ENCODE measurements at places on chromosomes 1 and 21.

- no peak overlapping the region for H3K4me3 ChIP-seq
- peaks cover 96% of the 10 kb centered on the region for H3K27me3 ChIP-seq
- peaks cover 7% of the 10 kb centered on the region for H3K4me1 ChIP-seq
- H3K36me3 ChIP-seq: no peaks in the 10 kb centered on the region
- ATAC-seq: no peak
- H3K27ac ChIP-seq: no peak overlapping the region
Observed at GRCh38 chr1:2459757-2460156, 16.3 kb upstream of the PLCH2 start.

DNA sequence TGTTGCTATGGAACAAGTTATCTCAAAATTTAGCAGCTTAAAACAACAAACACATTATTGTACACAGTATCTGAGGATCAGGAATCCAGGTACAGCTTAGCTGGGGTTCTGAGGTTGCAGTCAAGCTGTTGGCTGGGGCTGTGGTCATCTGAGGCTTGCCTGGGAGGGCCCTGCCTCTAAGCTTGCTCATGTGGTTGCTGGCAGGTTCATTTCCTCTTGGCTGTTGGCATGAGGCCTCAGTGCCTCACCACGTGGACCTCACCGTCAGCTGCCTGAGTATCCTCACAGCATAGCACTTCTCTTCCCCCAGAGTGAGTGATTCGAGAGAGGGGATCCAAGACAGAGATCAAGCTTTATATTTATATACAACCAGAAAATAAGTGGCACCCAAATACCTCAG is 18.6 kb downstream of the NTPCR start:
- H3K27ac ChIP-seq: no peak overlapping the region
- H3K27me3 ChIP-seq: no peaks in the 10 kb centered on the region
- H3K4me1 ChIP-seq: peaks cover 14% of the 10 kb centered on the region
- ATAC-seq: peak; percentile 51
- no peak overlapping the region for H3K4me3 ChIP-seq
- peaks cover 3% of the 10 kb centered on the region for H3K36me3 ChIP-seq

DNA sequence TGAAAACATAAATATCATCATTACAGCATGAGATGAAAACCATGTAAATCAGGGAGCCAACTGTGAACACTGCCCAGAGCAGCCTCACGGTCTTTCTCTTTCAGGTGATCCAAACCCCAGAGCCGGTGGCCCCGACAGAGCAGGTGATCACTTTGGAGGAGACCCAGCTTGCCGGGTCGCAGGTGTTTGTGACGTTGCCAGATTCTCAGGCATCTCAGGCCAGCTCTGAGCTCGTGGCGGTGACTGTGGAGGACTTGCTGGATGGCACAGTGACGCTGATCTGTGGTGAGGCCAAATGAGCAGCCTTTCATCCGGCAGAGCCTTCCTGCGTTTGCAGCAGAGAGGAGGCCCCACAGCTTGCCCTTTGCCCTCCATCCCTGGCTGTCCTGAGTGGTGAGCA is 37.2 kb upstream of the EPHA8 start:
- ATAC-seq: no peak
- no peak overlapping the region for H3K27ac ChIP-seq
- no peaks in the 10 kb centered on the region for H3K27me3 ChIP-seq
- H3K36me3 ChIP-seq: peaks cover 65% of the 10 kb centered on the region
- no peak overlapping the region for H3K4me3 ChIP-seq
- peaks cover 5% of the 10 kb centered on the region for H3K4me1 ChIP-seq

DNA sequence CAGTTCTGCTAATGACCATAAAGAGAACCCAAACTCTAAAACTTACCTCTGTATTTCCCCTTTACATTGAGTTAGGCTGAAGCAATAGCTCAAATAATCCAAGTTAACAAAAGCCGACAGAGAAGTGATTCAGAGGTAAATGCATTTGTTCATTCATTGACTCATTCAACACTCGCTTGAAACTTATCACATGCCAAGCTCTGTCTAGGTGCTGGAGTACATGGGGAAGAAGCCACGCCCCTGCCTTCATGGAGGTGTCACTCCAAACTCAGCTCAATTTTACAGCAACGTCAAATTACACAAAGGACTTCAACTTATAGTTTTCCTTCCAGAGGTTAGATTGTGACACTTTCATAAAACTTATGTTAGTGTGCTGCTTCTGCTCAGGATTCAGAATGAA is 45.8 kb downstream of the SLC25A24 start:
- H3K4me3 ChIP-seq: no peak overlapping the region
- peaks cover 86% of the 10 kb centered on the region for H3K36me3 ChIP-seq
- ATAC-seq: no peak
- no peaks in the 10 kb centered on the region for H3K4me1 ChIP-seq
- H3K27me3 ChIP-seq: no peaks in the 10 kb centered on the region

DNA sequence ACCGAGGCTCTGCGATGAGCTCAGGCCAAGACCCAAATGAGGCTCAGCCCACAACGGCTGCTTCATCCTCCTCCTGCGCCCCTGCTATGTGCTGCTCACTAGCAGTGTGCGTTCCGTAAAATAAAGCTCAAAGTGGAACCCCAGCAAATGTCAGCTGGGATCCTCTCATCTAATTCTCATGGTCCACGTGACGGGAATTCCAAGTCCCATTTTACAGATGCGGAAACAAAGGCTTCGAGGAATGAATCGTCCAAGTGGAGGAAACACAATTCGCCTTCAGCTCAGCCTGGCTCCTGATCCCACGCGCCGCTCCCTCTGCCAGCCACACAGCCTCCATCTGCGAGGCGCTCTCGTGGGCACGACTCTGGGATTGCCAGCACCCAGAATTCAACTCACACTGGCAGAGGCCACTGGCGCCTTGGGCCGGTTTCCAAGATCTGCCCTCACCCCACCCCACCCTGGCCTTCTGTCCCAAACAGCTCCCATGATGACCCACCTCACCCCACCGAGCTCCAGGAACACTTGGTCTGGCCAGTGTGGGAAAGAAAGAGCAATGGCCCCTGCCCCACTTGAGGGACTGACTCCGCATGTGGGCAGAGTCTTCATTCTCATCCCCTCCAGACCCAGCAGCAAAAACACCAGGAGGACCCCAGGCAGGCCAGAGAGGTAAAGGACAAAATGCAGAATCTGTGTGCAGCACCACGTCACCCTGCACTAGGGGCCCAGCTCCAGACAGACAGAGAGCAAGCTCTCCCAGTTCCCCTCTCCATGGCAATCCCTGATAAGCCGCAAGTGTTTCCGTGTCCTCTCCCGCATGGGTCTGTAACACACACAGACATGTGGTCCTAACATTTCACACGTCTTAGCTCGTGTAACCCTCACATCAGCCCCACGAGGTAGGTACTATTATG is 10.5 kb downstream of the CASZ1 start:
- no peak for ATAC-seq
- no peaks in the 10 kb centered on the region for H3K4me1 ChIP-seq

DNA sequence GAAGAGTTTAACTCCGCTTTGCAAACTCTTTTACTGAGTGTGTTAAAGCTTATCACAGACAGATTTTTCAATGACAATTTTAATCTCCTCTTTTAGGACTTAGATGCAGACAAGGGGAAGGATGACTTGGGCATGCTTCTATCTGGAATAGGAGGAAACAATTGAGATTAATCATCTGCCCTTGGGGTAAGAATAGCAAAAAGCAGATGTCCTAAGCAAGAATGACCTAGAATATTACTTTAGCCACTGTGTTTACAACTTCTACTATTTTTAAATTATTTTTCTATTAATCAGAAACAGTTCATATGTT is 569.0 kb upstream of the ADGRL2 start:
- H3K4me1 ChIP-seq: peaks cover 22% of the 10 kb centered on the region
- H3K27ac ChIP-seq: no peak overlapping the region
- H3K36me3 ChIP-seq: no peaks in the 10 kb centered on the region
- H3K4me3 ChIP-seq: no peak overlapping the region

GRCh38 chr1:58739856-58740466 is 40.1 kb upstream of the MYSM1 start:
- no peaks in the 10 kb centered on the region for H3K27me3 ChIP-seq
- no peak overlapping the region for H3K27ac ChIP-seq
- H3K36me3 ChIP-seq: no peaks in the 10 kb centered on the region
- no peak overlapping the region for H3K4me3 ChIP-seq
- H3K4me1 ChIP-seq: peaks cover 8% of the 10 kb centered on the region

GRCh38 chr1:29679316-29679715 is 443.0 kb downstream of the PTPRU start:
- H3K27ac ChIP-seq: no peak overlapping the region
- no peaks in the 10 kb centered on the region for H3K36me3 ChIP-seq
- H3K27me3 ChIP-seq: peaks cover 38% of the 10 kb centered on the region
- ATAC-seq: no peak
- H3K4me3 ChIP-seq: no peak overlapping the region

DNA sequence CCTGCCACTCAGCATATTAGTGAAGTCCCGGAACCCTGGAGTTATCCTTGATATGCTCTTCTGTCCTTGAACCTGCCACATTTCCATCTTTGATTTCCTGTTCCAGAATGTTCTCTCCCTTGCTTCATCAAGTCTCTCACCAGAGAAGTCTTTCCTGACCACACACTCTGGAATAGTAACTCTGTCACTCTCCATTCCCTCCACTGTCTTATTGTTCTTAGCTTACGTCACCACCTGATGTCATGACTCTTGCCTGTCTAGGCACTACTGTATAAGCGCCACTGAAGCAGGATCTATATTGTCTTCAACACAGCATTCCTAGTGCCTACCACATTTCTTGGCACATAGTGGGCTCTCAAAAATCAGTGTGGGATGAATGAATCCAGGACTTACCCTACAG is 65.4 kb upstream of the SMYD2 start:
- H3K27ac ChIP-seq: no peak overlapping the region
- ATAC-seq: no peak
- H3K4me3 ChIP-seq: no peak overlapping the region
- peaks cover 52% of the 10 kb centered on the region for H3K27me3 ChIP-seq
- no peaks in the 10 kb centered on the region for H3K36me3 ChIP-seq
- H3K4me1 ChIP-seq: peaks cover 6% of the 10 kb centered on the region

GRCh38 chr21:42644223-42645208 is 8.9 kb upstream of the PDE9A start:
- H3K4me1 ChIP-seq: peaks cover 12% of the 10 kb centered on the region
- H3K4me3 ChIP-seq: no peak overlapping the region
- no peaks in the 10 kb centered on the region for H3K36me3 ChIP-seq
- no peak overlapping the region for H3K27ac ChIP-seq
- ATAC-seq: no peak

DNA sequence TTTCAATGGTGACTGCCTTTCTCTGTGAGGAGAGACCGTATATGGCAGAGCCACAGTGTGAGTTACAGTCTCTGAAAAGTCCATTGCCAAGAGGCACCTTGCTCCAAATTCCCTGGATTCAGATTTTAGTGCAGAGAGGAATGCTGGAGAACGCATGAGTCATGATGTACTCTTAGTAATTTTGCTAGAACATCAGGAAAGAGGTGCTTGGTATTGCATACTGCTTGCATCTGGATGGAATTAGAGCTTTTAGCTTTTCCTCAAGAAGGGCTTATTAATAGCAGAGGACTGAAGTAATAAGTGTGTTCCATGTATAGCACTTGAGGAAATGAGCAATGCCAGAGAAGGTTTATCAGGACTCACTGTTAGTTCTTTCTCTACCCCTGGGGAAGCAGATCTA is 40.5 kb upstream of the AKT3 start:
- no peak overlapping the region for H3K27ac ChIP-seq
- no peaks in the 10 kb centered on the region for H3K4me1 ChIP-seq
- H3K36me3 ChIP-seq: no peaks in the 10 kb centered on the region
- no peak for ATAC-seq
- no peak overlapping the region for H3K4me3 ChIP-seq

- no peaks in the 10 kb centered on the region for H3K36me3 ChIP-seq
- H3K4me1 ChIP-seq: no peaks in the 10 kb centered on the region
- no peak overlapping the region for H3K4me3 ChIP-seq
Observed at GRCh38 chr1:56676571-56677035, 31.5 kb downstream of the PRKAA2 start.

- peaks cover 90% of the 10 kb centered on the region for H3K36me3 ChIP-seq
- no peak for ATAC-seq
- no peak overlapping the region for H3K27ac ChIP-seq
- no peaks in the 10 kb centered on the region for H3K27me3 ChIP-seq
Observed at GRCh38 chr1:167694691-167695090, 27.1 kb upstream of the MPZL1 start.

GRCh38 chr1:234607109-234608024 is 2.6 kb downstream of the IRF2BP2 start:
- H3K27ac ChIP-seq: peak overlapping the region; percentile 97
- H3K36me3 ChIP-seq: peaks cover 14% of the 10 kb centered on the region
- no peak for ATAC-seq
- H3K27me3 ChIP-seq: no peaks in the 10 kb centered on the region
- peak overlapping the region; percentile 82 for H3K4me3 ChIP-seq
- peaks cover 46% of the 10 kb centered on the region for H3K4me1 ChIP-seq

GRCh38 chr1:94698759-94699502 is 121.2 kb upstream of the SLC44A3 start:
- peak; percentile 20 for ATAC-seq
- H3K36me3 ChIP-seq: no peaks in the 10 kb centered on the region
- H3K4me1 ChIP-seq: no peaks in the 10 kb centered on the region

DNA sequence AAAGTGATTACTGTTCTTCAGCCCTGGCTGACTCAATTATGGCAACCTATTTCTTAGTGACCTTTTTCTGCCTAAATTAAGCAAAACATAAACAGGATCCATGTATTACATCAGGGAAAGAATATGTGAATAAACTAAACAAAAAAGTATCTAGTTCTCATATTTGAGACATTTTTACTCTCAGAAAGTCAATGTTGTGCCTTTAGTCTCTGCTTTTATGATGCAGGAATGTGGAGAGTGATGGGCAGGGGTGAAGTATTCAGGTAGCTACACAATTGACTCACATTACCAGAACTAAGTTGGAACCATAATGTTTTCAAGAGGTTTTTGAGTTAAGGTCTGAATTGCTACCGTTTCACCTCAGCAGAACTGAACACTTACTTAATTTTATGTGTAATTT is 462.7 kb upstream of the CXADR start:
- no peaks in the 10 kb centered on the region for H3K36me3 ChIP-seq
- H3K4me1 ChIP-seq: no peaks in the 10 kb centered on the region
- H3K27ac ChIP-seq: no peak overlapping the region
- H3K27me3 ChIP-seq: no peaks in the 10 kb centered on the region
- no peak for ATAC-seq
